ENCODE measurements at places on chromosomes 4 and X.

DNA sequence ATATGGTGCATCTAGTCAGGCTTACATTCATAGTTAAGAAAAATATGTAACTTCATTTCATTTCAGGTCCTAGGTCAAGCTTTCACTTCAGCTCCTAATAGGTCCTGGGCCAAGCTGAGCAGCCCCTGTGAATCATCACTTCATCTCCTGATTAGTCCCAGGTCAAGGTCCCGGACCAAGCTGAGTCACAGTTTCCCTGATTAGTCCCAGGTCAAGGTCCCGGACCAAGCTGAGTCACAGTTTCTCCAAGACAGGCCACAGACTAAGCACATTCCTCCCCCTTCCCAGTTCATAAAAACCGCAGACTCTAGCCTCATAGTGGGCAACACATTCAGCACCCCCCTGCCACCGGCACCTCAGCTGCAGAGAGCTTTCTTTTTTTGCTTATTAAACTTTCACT is 1331.8 kb downstream of the PCDH19 start:
- no peak for DNase-seq

- no peak for DNase-seq
Measured at GRCh38 chr4:69907151-69907550, 23.7 kb upstream of the CSN1S1 start.

DNA sequence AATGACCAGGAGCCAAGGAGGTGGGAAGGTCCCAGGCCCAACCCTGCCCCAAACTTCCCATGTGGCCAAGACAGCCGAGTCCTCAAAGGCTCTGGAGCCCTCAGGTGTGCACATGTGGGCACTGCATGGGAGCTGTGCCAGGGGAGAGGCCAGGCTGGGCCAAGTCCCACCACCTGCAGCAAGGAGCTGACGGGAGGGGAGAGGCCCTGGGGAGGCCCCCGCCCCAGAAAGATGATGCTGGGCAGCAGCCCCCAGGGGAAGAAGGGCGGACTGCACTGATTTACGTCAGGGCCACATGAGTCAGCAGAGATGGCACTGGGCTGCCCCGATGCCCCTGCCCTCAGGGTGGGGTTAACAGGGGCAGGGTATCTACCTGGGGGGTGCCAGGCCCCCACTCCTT is 1.4 kb downstream of the L1CAM start:
- no peak for DNase-seq

GRCh38 chr4:170008371-170008770 is 17.8 kb downstream of the MFAP3L start:
- DNase-seq: no peak

- DNase-seq: no peak
Measured at GRCh38 chr4:113744667-113745240, 16.8 kb downstream of the CAMK2D start.

DNA sequence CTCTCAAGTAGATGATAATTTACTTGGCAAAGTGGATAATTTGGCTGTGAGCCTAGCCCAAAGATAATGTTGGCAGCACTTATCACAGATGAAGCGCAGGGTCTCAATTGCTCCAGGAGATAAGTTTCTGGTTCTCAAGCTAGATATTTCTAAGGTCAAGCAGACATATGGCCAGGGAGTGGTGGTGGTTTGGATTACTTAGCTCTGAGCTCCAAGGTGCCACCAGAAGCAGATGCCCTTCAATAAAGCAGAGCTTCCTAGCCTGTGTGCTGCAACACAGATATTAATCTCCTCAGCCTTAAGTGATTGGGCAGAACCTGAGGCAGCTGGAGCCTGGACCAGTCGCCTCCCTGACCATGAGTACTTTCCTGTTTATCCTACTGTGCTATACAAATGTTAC is 79.2 kb upstream of the NALF2 start:
- DNase-seq: no peak

Measured in GM13977 (cell line).